Activated T-cell treated with anti-CD3 and anti-CD28 coated beads, Interleukin-2, amount 50 U/mL, for 4 hours (primary cell): ENCODE measurements at places on chromosomes 4 and X. TPM values are rescaled to one million over a fixed set of nuclear protein-coding genes. Genes with fewer than 3 reads are reported as not detected.

Gene FBXO8
- 15.9 TPM for total RNA-seq

Gene CENPVL2
- total RNA-seq: not detected

Gene SULT1B1
- 0.05 TPM for total RNA-seq

Gene TCEAL7
- total RNA-seq: not detected

Gene SHROOM4
- total RNA-seq: not detected

Gene CCNA2
- 14.7 TPM for total RNA-seq

Gene ZFX
- total RNA-seq: 66.5 TPM

Gene MAGEA6
- not detected for total RNA-seq

Gene TMEM271
- total RNA-seq: not detected

Gene PHKA1
- total RNA-seq: 3.1 TPM

Gene FGB
- 1.9 TPM for total RNA-seq

Gene RPS6KA6
- 0.16 TPM for total RNA-seq

Gene MAP7D2
- 0.66 TPM for total RNA-seq

Gene TLL1
- not detected for total RNA-seq

Gene FUNDC1
- total RNA-seq: 10.2 TPM

Gene FGF5
- not detected for total RNA-seq

Gene TMEM47
- not detected for total RNA-seq

Gene CLNK
- not detected for total RNA-seq

Gene GABRE
- 0.08 TPM for total RNA-seq

Gene CFAP99
- not detected for total RNA-seq

Gene SLC25A5
- 671 TPM for total RNA-seq

Gene S100P
- 2.8 TPM for total RNA-seq

Gene CXXC4
- 0.03 TPM for total RNA-seq

Gene SPATA18
- total RNA-seq: not detected

Gene CPEB2
- 8.7 TPM for total RNA-seq

Gene HMGN5
- 2.0 TPM for total RNA-seq

Gene DRP2
- 0.42 TPM for total RNA-seq

Gene AWAT2
- total RNA-seq: not detected
